ENCODE measurements at places on chromosomes 5 and 9.

- DNase-seq: no peak
Measured at GRCh38 chr5:62457071-62457470, 44.5 kb downstream of the IPO11 start.

GRCh38 chr5:180291234-180291940 lies 496 bp downstream of the MAPK9 start:
- no peak for DNase-seq

DNA sequence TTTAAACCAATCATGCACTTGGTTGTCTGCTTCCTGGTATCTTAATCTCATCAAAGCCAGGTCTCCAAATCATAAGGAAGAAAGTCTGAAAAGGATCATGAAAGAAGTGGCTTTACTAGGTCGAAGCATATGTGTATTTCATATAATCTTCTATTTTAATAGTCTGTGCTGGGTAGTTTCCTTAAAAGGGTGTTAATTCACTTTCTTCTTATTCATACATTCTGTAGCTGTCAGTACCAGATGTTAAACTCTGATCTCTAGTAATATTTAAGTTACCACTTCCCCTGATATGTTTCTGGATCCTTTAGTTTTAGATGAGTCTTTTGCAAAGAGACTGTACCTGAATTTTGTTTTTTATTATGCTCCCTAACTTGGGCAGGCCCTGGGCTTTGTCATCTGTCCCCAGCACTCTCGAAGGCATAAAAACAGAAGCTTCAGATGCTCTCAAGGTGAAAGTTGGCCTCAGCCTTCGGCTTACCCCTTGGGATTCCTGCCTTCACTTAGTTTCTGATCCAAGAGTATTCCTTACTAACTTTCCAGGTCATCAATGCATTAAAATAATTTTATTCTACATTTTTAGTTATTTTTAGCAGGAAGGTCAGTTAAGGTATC lies 15.0 kb upstream of the LNPEP start:
- no peak for DNase-seq

GRCh38 chr9:16139774-16140173 lies 586.9 kb downstream of the CCDC171 start:
- DNase-seq: no peak

- no peak for DNase-seq
Measured at GRCh38 chr5:125109293-125109692, 362.9 kb upstream of the ZNF608 start.

DNA sequence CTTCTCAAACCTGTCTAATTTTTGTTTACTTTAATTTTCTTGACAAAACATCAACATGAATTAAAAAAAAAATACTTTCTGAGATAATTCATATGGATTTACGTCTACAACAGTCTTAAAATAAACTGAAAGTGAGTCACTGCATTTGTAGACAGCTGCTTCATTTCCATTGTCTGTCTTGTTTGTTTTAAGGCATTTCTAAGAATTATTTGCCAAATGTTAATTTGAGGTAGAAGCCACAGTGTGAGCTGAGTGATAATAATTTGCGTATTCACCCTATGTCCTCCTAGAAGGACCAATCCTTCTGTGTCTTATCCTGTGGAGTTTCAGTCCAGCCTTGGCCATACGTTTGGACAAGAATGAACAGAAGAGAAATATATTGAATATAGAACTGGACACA lies 174.5 kb downstream of the CFAP90 start:
- no peak for DNase-seq

DNA sequence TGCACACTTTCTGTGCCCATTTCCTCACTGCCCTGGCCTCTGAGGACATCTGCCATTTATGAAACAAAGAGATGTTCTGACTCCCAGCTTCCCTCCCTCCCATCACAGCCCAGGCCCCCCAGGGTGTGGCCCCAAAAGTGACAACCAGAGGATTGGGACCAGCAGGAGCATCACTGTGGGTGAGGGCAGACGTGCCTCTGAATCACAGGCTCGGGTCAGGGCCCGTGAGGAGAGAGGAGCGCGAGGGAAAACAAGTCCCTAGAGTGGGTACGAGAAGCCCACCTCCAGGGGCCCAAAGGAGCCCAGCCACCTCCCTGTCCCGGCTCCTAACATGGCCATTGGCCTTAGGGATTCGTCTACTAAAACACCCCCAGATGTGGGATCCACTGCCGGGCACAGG lies 138.0 kb upstream of the FSTL4 start:
- no peak for DNase-seq

- DNase-seq: no peak
Measured at GRCh38 chr5:147578228-147579024, 68.6 kb upstream of the DPYSL3 start.

DNA sequence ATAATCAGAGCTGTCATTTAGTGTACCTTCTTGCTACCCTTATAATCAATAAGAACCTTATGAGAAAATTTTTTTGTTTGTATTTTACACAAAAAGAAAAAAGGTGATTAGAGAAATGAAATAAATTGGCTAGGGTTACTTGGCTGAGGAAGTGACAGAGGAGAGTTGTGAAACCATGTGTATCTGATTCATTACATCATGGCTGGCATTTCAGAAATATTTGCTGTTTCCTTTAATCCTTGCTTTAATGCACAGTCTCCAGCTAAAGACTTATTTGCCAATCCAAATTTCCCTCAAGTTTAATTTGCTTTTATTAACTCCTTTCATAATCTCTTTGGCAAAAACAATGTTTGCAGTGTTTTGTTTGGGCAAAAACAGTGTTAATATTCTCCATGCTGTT lies 543.1 kb downstream of the KIF4B start:
- DNase-seq: no peak

DNA sequence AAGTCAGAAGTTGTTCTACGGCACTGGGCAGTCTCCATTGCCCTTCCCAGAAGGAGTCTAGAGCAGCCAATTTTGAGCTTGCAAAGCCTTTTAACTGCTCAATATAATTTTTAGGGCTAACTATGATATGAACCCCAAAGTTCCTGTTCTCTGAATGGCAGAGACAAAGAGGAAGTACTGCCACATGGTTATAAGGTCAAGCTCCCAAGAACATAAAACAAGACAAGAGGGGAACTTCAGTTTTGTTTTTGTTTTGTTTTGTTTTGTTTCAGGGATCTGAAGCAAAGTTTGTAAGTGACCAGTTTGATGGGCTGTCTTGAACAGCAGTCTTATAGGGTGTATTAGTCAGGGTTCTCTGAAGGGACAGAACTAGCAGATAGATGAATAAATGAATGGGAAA lies 11.9 kb upstream of the SMC2 start:
- no peak for DNase-seq

DNA sequence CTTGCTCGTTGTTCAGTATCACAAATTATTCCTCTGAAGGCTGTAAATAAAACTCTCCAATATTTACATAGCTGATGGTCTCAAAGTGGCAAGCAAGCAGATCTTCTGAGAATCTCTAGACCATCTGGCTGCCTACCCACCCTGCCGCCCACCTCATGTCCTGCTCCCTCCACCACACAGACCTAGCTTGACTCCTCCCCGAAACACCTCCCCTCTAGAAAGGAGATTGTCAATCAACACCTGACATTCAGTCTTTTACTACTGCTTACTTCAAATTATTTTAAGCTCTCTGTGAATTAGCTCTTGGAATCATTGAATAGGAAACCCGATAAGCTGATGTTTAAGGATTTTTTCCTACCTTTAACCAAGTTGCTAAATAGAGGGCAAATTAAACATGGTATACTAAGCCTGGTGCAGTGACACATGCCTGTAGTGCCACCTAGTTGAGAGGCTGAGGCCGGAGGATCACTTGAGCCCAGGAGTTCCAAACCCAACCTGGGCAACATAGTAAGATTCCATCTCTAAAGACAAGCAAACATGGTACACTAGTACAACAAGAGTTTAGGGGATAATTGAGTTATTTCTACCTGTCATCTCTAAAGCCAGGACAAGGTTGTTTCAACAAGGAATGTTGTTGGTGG lies 10.9 kb upstream of the SOWAHA start:
- DNase-seq: no peak

GRCh38 chr9:78044886-78045285 lies 13.3 kb upstream of the GNAQ start:
- no peak for DNase-seq

DNA sequence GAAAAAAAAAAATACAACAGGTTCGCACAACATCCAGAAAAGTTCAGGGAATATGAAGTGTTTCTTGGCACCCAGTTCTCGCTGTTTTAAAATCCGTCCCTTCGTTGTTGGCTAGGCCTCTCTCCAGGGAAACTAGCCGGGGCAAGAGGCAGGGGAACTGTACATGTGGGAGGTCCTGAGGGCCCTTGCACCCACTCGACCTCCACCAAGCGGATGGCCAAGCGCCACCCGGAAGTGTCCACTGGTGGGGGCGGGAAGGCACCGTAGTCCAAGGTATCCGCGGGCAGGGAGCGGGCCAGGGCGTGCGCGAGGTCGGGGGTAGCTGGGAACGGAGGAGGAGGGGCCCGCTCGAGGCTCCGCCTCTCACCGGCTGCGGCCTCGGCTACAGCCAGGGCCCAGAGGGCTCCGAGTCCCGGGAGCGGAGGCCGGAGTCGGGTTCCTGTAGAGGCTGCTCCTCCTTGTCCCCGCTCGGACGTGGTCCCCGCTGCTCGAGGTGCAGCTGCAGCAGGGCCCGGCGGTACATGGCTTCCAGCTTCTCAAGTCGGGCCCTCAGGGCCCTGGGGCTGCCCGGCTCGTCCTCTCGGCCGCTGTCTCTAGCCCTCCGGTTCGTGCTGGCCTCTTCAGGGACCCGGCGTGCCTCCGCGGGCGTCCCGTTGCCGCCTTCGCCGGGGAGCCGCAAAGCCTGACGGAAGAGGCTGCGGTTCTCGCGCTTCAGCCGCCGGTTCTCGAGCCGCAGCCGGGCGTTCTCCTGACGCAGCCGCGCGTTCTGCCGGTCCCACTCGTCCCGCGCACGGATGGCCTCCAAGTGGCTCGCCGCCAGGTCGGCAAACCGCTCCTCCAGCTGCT lies 720 bp downstream of the TUSC1 start:
- peak; percentile 92 for DNase-seq

DNA sequence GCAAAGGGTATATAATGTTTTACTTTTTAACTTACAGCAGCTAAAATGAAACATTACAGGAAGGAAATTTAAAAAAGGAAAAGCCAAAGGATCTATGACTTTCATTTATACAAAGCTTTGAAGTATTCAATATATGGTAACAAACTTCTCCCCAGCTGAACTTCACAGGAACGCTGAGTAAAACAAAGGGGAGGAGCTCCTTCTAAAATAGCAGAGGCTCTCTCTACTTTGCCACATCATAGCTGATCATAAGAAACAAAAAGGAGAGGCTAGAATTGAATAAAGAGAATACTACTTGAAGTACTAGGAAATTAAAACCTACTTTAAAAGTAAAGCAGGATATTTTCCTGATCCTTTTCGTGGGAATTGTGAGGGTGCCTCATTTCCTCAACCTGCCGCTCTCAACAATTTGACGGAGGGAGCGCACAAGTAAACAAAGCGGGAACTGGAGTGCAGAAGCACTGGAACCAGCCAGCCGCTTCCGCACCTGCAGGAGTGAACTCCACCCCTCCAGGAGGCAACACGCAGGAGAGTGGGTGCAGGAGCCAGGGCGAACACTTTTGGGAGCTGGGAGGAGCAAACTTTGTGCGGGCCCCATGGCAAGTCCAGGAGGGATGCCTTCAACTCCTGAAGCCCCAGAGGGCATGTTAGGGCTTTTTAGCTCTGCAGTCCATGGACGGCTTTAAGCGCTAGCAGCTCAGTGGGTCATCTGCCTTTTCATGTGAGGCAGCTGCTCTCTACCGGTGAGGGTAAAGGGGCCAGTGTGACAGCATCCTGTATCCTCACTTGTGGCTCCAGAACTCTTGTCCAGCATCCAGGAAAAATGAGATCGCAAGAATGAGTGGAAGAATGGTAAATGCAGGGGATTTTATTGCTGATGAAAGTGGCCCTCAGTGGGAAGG lies 757.4 kb downstream of the PTPRD start:
- no peak for DNase-seq

DNA sequence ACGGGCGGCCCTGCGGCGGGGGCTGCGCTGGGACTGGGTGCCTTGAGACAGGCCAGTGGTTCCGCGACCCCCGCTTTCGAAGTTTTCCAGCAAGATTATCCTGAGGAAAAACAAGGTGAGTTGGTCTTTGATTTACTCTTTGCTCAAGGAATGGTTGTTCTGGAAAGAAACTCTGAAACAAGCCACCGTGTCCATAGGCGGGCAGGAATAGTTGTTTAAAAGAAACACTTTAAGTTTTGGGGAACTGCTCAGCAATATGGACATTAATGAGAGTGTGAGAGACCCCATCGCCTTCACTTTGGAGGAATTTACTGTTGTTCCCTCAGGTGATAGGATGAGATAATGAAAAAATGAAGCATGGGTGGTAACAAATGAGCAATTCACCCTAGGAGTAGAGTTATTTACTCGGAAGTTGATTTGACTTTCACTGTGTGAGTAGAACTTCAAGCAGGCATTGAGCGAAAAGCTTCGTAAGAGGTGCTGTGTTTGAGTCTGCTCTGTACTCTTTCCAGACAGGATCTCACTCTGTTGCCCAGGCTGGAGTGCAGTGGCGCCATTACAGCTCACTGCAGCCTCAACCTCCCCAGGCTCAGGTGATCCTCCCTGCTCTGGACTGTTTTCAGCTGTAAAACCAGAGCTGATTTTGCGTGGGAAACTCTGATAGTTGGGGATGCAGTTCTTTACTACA lies 1.1 kb downstream of the DMRTA1 start:
- DNase-seq: no peak

- DNase-seq: no peak
Measured at GRCh38 chr5:127572930-127573329, 55.5 kb downstream of the PRRC1 start.

GRCh38 chr9:109276469-109277440 lies 44.1 kb downstream of the EPB41L4B start:
- no peak for DNase-seq

DNA sequence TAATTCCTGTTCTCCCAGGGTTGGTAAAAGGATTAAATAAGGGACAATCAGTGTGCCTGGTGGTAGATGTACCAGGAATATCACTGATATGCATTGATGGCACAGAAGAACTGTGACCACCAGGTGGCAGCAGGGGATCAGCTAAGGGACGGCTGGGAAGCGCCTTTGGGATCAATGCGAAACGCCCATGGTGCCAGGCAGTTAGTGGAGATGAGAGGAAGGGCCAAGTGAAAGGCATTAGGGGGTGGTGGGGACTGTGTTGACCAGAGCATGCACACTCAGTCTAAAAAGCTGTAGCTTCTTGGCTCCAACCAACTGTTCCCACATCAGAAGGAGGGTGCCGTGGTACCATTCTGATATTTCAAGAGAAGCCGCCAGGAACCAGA lies 55.6 kb downstream of the ARHGEF37 start:
- DNase-seq: peak; percentile 92

DNA sequence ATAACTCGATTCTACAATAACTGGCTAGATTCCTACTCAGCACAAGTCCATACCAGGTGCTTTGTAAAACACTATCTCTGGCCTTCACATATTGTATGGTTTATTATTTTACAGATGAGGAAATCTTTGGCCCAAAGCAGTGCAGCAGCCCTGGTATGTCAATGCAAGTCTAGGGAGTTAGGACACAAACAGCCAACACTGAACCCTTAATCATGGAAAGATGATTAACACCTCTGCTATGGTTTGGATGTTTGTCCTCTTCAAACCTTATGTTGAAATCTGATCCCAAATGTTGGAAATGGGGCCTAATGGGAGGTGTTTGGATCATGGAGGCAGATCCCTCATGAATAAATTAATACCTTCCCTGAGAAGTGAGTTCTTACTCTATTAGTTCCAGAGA lies 76.6 kb downstream of the MAPKAP1 start:
- no peak for DNase-seq

- no peak for DNase-seq
Measured at GRCh38 chr5:64853777-64854176, 85.0 kb downstream of the CWC27 start.

All from heart left ventricle (tissue), 16 donors.